ENCODE measurements at places on chromosomes 7 and 10.

DNA sequence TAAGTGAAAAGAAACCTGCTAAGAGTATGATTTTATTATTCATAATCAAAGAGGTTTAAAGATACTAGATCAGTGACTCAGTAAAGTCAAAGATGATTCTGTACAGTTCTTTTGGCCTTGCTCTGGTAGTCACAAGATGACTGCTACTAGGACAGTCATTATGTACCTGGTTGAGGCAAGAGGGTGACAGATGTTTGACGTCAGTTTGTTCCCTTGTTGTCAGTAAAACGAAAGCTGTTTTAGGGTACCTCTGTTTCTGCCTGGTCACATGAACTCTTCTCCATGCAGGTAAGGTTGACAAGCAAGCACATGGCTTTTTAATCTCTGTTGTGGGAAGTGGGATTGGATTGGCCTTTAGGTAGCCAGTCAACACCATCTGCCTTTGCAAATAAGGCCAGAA lies 308.0 kb downstream of the EXOC4 start:
- no peak for DNase-seq

GRCh38 chr10:48804740-48805182 lies 120.1 kb downstream of the WDFY4 start:
- no peak for DNase-seq

GRCh38 chr7:46145412-46145811 lies 224.3 kb upstream of the IGFBP3 start:
- no peak for DNase-seq

- no peak for DNase-seq
Measured at GRCh38 chr7:152107945-152108344, 82.5 kb downstream of the GALNT11 start.

GRCh38 chr7:18577096-18577771 lies 81.7 kb downstream of the HDAC9 start:
- no peak for DNase-seq

Data from CD4-positive, alpha-beta T cell treated with Interleukin-6 at 100 ng/mL for 8 hours (primary cell).